ENCODE measurements at places on chromosomes 6 and 20. TPM values are rescaled to one million over a fixed set of nuclear protein-coding genes. Genes with fewer than 3 reads are reported as not detected.

OR2B6 gene
- not detected for total RNA-seq

SCGN gene
- not detected for total RNA-seq

OLIG3 gene
- total RNA-seq = not detected

ERGIC3 gene
- 178 TPM for total RNA-seq

LY6G5C gene
- 1.8 TPM for total RNA-seq

FGD2 gene
- not detected for total RNA-seq

TSBP1 gene
- not detected for total RNA-seq

PROKR2 gene
- total RNA-seq = not detected

ADIG gene
- not detected for total RNA-seq

PARD6B gene
- 26.0 TPM for total RNA-seq

MAS1 gene
- not detected for total RNA-seq

Measured in Daoy (cell line).